ENCODE measurements at places on chromosomes 11 and 22.
A peak's percentile ranks its signal among the peaks of the same experiment; 100 is the strongest.

- no peak for DNase-seq
Observed at GRCh38 chr11:16016468-16016829, 339.9 kb downstream of the SOX6 start.

- DNase-seq: no peak
Observed at GRCh38 chr11:95728094-95728493, 61.5 kb downstream of the FAM76B start.

GRCh38 chr11:121801781-121802180, 314.2 kb downstream of the BLID start:
- DNase-seq: no peak

- DNase-seq: no peak
Observed at GRCh38 chr11:79092791-79093353, 348.0 kb downstream of the TENM4 start.

DNA sequence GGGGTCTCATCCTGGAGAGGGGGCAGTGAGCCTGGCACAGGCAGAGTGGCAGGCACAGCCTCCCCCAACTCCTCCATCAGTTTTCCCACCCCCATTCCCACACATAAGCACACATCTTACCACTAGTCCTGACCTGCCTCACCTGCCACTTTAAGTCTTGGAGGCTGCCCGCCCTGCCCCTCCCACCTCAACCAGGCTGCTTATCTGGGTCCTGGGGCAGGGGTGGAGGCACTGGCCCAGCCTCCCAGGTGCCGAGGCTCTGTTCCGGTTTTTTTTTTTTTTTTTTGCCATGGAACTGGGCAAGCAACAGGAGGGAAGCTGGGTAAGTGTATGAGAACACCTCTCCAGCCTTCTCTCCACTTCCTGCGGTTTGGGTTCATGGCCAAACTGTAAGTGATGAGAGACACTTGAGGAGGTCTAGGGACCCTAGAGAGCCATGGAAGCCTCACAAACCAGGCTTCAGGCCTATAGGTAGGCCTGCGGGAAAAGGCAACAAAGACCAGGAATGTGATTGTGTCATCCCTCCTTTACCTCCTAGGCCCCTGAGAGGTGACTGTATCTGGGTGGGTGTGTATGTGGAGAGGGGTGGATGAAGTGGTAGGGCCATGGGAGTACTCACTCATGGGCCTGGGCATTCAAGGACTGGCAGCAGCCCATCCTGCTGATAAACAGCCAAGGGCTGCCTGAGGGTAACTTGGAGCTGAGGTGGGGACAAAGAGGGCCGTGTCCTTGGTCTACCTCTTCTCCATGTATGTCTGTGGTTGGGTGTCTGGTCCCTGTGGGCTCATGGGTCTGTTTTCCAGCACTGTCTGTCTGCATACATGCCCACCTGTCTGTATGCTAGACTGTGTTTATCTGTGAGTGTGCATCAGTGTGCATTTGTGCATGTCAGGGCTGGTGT, 22.6 kb downstream of the PHLDB1 start:
- DNase-seq: no peak

DNA sequence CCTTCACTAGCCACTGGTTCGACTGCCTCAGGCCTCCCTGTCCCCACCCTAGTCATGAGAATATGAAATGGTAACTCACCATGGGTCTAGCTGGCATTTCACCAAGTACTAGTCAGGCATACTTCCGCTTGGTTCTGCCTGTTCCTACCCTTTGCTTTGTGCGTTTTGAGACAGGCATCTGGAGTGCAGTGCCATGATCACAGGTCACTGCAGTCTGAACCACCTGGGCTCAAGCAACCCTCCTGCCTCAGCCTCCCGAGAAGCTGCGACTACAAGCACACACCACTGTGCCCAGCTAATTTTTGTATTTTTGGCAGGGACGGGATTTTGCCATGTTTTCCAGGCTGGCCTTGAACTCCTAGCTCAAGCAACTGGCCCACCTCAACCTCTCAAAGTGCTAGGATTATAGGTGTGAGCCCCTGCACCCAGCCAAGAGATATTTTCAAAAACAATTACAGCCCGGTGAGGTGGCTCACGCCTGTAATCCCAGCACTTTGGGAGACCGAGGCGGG, 14.1 kb downstream of the HRAS start:
- DNase-seq: no peak

DNA sequence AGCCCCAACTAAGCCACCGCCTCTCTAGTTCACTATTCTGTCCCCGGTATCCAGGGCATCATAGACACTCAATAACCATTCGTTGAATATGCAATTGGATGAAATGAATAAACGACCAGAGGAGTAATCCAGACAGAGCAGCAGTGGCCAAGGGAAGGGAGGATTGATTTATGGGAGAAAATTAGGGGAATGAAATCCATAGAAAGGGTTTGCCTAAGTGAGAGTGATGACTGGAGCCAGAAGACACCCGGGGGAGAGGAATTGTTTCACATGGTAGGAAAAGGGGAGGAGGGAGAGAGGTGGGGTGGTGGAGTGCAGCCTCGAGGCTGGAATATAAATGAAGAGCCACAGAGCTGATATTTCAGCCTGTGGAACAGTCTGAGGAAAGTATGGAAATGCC, 168.2 kb downstream of the COMMD9 start:
- DNase-seq: no peak

- DNase-seq: no peak
Observed at GRCh38 chr22:17201285-17201945, 17.8 kb downstream of the ADA2 start.

GRCh38 chr11:45371251-45372115, 85.3 kb upstream of the SYT13 start:
- DNase-seq: peak; percentile 54

DNA sequence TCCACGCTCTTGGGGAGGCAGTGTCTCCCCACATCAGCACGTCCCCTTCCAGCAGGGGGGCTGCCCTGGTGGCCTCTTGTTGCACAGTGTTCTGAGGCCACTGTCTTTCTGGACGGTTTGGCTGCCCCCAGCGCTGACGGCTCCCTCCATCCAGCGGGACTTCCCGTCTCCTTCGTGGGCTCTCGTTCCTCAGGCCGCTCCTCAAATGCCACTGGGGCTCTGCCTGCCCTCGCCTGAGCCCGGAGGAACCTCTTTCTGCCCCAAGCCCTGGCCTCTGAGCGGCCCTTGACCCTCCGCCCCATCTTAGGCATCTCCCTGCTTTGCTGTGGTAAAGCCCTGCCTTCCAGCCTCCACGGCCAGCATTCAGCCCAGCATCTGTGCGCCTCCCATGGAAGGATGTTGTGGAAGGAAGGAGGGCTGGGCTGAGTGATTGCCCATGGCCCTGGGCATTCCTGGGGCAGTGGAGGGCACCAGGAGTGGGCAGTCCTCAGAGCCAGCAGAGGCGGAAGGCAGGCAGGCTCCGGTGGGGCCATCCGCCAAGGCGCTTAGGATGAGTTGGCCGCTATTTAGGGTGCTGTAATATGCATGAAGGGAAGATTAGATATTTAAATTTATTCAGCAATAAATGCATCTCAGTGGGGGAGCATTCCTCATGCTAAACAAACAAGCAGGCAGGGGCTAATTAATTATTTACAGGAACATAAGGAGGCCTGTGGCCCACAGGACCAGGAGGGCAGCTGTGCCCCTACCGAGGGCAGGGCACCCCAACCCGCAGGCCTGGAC, 17.8 kb downstream of the OTUB1 start:
- DNase-seq: no peak

GRCh38 chr11:10931761-10932670, 74.2 kb upstream of the ZBED5 start:
- no peak for DNase-seq

DNA sequence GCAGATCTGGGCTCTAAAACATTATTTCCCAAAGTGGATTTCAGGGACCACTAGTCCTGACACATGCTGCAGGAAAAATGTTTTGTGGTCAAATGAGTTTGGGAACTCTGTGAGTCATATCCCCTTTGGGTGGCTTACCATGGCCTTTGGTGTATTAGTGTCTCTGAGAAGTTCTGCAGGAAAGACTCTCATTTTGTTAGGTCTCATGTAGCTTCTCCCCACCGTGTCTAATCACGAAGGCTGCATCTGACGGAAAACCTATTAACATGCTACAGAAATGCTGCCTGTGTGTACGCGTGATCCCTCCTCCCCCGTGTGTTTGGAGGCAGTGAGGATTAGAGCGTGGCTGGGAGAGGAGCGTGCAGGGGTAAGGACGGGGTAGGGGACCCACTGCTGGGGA, 191.7 kb downstream of the ST3GAL4 start:
- no peak for DNase-seq

- peak; percentile 30 for DNase-seq
Observed at GRCh38 chr22:36775586-36775963, 344 bp downstream of the IFT27 start.

GRCh38 chr22:46052801-46053562, 76.0 kb upstream of the WNT7B start:
- peak; percentile 20 for DNase-seq

DNA sequence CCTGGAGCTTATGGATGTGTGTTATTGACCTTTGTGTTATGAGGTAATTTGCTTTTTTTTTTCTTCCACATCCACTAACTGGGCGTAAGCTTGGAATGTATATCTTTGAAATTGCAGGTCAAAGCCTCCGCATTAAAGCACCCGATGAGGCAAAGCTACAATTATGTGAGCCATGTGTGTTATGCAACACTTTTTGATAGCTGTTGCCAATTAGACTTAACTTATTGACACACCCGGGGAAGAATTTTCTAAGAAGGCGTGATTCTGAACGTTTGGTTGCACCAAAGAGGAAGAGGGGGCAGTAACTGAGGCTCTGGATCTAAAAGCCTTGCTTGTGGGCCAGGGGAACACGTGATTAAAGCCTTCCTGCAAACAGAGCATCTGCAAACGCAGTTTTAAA, 610 bp upstream of the TEX12 start:
- no peak for DNase-seq

GRCh38 chr11:131392528-131393255, 22.3 kb downstream of the NTM start:
- no peak for DNase-seq

DNA sequence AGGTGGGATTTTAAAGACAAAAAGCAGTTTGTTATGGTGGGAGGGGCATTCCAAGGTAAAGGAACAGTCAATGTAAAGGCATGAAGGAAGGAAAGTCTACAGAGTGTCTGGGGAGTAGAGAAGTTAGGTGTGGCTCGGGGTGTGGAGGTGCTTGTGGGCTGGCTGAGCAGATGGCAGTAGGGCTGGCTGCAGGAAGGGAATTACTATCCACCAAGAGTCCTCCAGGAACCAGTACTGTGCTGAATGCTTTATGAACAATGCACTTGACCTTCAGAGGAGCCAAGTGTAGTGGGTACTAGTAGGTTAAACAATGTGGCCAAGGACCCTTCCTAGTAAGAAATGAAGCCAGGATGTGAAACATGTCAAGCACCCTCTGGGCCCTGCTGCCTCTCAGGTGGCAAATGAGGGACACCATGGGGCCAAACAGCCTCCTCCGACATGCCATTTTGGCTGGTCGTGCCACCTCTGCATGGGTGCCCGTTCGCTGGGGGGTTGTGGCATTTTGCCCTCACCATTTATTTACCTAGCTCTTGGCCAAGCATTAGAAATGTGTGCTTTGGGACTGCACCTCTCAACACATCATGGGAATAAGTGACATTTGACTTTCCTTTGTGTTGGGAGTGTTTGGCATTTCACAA, 123.6 kb upstream of the TENM4 start:
- DNase-seq: no peak

- DNase-seq: no peak
Observed at GRCh38 chr22:45922256-45922655, 54.7 kb downstream of the WNT7B start.

DNA sequence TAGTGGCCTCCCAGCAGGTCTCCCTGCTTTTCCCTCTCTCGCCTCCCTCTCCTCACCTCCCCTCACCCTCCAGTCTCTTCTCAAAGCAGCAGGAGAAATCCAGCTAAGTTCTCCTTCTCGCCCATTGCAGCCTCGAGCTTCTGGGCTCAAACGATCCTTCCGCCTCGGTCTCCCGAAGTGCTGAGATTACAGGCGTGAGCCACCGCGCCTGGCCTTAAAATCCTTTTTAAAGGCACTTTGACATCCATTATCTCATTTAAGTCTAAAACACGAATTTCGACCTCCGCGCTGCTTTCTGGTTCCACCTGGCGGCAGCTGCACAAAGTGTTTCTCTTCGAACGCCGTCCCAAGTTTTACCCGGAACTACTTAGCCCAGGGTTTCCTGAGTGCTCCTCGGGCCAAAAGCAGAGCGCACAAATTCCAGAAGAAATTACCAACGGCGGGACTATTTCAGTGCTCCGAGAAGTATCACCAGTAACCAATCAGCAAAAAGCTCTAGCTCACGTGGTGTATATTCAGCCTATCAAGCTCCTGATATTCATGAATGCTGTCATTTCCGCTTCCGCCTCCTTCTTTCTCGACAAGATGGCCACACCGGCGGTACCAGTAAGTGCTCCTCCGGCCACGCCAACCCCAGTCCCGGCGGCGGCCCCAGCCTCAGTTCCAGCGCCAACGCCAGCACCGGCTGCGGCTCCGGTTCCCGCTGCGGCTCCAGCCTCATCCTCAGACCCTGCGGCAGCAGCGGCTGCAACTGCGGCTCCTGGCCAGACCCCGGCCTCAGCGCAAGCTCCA, at the start of gene EIF3F:
TSS of gene EIF3F (plus strand) at position 570 of the 792 bp plus-strand sequence. CDS start at position 586, 16 bp downstream.
- DNase-seq: peak; percentile 86

- no peak for DNase-seq
Observed at GRCh38 chr11:119092880-119093842, 8.5 kb downstream of the HMBS start.

GRCh38 chr11:76698321-76699043, 27.9 kb upstream of the LRRC32 start:
- DNase-seq: no peak

GRCh38 chr22:44386386-44387035, 73.8 kb upstream of the SHISAL1 start:
- no peak for DNase-seq

DNA sequence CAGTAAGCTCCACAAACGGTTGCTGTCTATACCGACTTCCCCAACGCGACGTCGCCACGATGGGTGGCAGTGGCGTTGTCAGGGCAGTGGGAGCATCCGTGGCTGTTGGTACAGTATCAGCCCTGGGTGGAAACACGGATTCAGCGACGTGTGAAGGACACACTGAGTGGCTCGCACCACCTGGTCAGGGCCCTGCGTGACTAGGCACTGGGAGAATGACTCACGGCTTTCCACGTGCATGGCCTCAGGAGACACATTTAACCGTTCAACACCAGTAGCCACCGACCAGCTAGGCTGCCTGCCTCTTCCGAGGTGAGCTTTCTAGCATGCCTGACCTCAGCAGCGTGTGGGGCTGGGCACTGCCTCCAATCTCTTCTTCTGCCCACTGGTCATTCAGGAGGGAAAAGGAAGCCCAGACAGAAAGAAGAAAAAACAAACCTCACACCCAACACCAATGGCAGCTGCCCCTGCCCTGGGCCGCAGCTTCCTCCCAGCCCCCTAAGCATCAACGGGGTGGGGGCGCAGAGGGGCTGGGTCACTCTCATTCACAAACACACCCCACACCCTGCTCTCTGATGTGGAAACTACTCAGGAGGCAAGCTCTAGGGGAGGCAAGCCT, 59.0 kb downstream of the MYH9 start:
- peak; percentile 26 for DNase-seq

- DNase-seq: no peak
Observed at GRCh38 chr11:68542617-68543016, 82.1 kb downstream of the PPP6R3 start.

GRCh38 chr22:48083502-48083901, 1321.1 kb downstream of the TBC1D22A start:
- no peak for DNase-seq
